ENCODE measurements at places on chromosomes 13 and 19.

GRCh38 chr13:91072486-91072885, 275.0 kb upstream of the MIR17HG start:
- H3K27me3 ChIP-seq = no peaks in the 10 kb centered on the region
- H3K36me3 ChIP-seq = no peaks in the 10 kb centered on the region
- H3K4me3 ChIP-seq = no peak overlapping the region
- no peak for DNase-seq

GRCh38 chr19:18700501-18701249, 17.2 kb downstream of the CRTC1 start:
- peaks cover 34% of the 10 kb centered on the region for H3K4me1 ChIP-seq
- peak overlapping the region; percentile 76 for H3K4me3 ChIP-seq
- no peaks in the 10 kb centered on the region for H3K27me3 ChIP-seq

DNA sequence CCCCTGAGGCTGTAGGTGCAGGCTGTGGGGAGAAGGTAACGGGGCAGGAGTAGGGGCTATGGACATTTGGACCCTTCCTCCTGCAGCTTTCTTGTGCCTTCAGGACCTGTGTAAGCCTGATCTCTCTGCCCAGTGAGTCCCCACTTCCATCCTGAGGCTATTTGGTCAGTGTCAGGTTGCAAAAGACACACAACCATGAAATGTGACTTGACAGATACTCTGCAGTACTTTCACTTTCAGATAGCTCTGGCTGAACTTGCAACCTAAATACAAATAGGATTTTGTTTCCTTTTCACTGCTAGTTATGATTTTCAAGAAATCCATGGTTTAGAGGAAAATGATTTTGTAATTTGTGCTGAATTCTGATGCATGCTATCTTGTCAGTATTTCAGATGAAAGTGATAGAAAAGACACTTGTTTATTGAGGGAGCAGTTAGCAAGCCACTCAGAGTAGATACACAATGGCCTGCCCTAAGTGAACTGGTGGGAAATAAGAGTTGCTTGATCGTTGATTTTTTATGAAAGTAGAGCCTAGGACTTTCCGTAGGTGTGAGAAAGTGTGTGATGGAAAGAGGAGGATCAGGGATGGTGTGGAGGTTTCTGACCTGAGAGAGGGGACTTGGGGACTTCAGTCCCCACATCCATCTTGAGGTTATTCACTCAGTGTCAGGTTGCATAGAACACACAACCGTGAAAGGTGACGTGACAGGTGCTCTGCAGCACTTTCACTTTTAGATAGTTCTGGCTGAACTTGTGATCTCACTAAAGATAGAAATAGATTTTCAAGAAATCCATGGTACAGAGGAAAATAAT, 18.1 kb upstream of the EID2 start:
- peak overlapping the region; percentile 26 for H3K4me3 ChIP-seq
- H3K27me3 ChIP-seq = no peaks in the 10 kb centered on the region
- no peaks in the 10 kb centered on the region for H3K36me3 ChIP-seq
- peaks cover 29% of the 10 kb centered on the region for H3K4me1 ChIP-seq

- peaks cover 9% of the 10 kb centered on the region for H3K27me3 ChIP-seq
- no peaks in the 10 kb centered on the region for H3K36me3 ChIP-seq
- no peak overlapping the region for H3K27ac ChIP-seq
- DNase-seq = no peak
Measured at GRCh38 chr13:51246025-51246417, 23.8 kb downstream of the FAM124A start.

DNA sequence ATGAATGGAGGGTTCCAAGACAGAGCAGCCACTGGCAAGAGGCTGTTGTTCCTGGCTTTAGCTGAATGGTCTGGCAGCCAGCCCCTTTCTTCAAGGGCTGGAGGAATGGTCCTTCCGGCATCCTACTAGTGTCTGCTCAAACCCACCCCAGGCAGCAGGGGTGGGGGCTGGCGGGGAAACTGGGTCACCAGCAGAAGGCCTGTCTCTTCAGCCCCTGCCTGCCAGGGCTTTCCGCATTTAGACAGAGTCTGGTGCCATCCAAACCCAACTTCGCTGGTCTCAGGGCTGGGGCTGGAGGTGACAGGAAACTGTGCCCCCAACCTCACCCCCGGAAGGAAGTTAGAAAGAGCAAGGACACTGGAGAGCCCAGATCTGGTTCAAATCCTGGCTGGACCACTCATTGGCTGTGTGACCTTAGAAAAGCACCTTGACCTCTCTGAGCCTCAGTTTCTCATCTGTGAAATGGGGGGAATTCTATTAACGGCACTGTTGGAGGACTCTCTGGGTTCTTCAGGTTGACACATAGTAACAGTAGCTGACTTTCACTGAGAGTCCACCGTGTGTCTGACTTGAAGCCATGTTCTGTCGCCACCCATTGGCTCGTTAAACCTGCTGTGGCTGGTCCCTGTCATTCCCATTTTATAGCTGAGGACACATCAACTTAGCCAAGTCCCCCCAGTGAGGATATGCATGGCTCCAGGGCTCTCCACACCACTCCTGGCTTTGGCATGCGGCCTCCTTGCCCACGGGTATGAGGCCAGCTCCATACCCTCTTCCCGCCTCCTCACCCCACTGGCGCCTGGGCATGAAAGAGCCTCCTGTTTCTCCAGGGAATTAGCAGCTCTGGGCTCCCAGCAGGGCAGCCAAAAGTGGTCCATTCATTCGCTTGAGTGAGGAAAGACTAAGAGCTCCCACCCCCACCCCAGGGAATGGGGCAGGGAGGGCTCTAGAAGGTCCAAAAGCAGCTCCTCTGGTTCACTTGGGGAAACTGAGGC, 2.5 kb upstream of the NR2C2AP start:
- DNase-seq = no peak
- H3K4me3 ChIP-seq = no peak overlapping the region
- peaks cover 28% of the 10 kb centered on the region for H3K4me1 ChIP-seq
- H3K27ac ChIP-seq = no peak overlapping the region
- peaks cover 25% of the 10 kb centered on the region for H3K36me3 ChIP-seq

DNA sequence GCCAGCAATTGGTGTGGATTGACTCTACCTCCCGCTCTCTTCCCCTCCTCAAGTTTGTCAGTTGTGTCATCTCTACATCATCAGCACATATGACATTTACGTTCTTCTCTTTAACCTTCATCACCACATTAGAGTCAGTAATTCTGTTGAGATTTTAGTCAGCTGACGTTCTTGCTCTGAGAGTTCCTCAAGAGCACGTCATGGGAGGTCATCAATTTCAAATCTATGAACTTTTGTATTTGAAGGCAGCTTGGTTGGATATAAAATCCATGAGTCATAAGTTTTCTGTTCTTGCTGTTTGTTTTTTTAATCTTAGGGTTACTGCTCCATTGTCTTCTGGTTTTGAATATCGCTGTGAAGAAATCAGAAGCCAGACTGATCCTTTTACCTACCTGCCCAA, 21.8 kb upstream of the ARGLU1 start:
- H3K4me3 ChIP-seq = no peak overlapping the region
- peaks cover 18% of the 10 kb centered on the region for H3K27me3 ChIP-seq
- DNase-seq = no peak
- no peaks in the 10 kb centered on the region for H3K4me1 ChIP-seq
- no peak overlapping the region for H3K27ac ChIP-seq

DNA sequence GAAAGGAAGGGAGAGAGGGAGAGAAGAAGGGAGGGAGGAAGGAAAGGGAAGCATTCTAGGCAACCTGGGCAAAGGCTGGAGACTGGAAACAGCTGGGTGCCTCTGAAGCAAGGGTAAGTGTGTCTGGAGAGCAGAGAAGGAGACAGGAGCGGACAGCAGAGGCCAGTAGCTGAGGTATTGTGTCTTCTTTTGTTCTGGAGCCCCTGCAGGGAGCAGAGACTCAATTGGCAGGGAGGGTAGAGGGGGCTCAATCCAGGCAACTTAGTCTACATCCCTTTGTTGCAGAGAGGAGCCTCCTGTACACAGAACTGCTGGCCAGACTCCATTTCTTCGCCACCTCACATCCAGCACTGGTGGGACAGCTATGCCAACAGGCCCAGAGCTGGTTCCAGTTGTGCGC, 53.2 kb downstream of the NWD1 start:
- no peaks in the 10 kb centered on the region for H3K4me1 ChIP-seq
- no peak overlapping the region for H3K27ac ChIP-seq
- H3K27me3 ChIP-seq = peaks cover 42% of the 10 kb centered on the region
- DNase-seq = no peak
- H3K4me3 ChIP-seq = no peak overlapping the region
- H3K36me3 ChIP-seq = no peaks in the 10 kb centered on the region

GRCh38 chr13:71368336-71368735, 498.7 kb downstream of the DACH1 start:
- no peak overlapping the region for H3K27ac ChIP-seq
- H3K4me1 ChIP-seq = no peaks in the 10 kb centered on the region
- no peak overlapping the region for H3K4me3 ChIP-seq
- no peaks in the 10 kb centered on the region for H3K27me3 ChIP-seq
- no peaks in the 10 kb centered on the region for H3K36me3 ChIP-seq
- no peak for DNase-seq

GRCh38 chr19:41906916-41907680, 21.2 kb downstream of the ERFL start:
- peaks cover 44% of the 10 kb centered on the region for H3K4me1 ChIP-seq
- peaks cover 7% of the 10 kb centered on the region for H3K27me3 ChIP-seq
- H3K27ac ChIP-seq = peak overlapping the region; percentile 69
- no peak overlapping the region for H3K4me3 ChIP-seq
- DNase-seq = no peak
- H3K36me3 ChIP-seq = peaks cover 62% of the 10 kb centered on the region
